Activated CD4-positive, alpha-beta T cell treated with anti-CD3 and anti-CD28 coated beads, Interleukin-2, Interleukin-6, amounts not matched to agents 100 ng/mL and 50 ng/mL, durations not matched to agents 16 hours and 8 hours (primary cell): ENCODE measurements at places on chromosomes 7 and 10.
A peak's percentile ranks its signal among the peaks of the same experiment; 100 is the strongest.

- DNase-seq: no peak
Measured at GRCh38 chr7:101245147-101245668, 327 bp upstream of the FIS1 start.

GRCh38 chr7:12796397-12797127 is 109.1 kb downstream of the ARL4A start:
- no peak for DNase-seq

- no peak for DNase-seq
Measured at GRCh38 chr10:47337310-47337709, 10.9 kb upstream of the RBP3 start.

- DNase-seq: no peak
Measured at GRCh38 chr7:98024075-98024474, 34.1 kb upstream of the OCM2 start.

DNA sequence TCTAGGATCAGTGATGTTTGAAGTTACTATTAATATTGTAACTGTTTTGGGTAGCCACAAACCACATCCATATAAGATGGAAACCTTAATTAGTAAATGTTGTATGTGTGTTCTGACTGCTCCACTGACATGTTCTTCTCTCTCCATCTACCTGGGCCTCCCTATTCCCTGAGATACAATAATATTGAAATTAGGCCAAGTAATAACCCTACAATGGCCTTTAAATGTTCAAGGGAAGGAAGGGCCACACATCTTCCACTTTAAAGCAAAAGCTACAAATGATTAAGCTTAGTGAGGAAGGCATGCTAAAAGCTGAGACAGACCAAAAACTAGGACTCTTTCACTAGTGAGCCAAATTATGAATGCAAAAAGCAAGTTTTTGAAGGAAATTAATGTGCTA is 176.4 kb upstream of the ANK3 start:
- DNase-seq: peak; percentile 81
